CD4-positive, alpha-beta T cell (primary cell): ENCODE measurements at places on chromosomes 3 and 15. TPM values are rescaled to one million over a fixed set of nuclear protein-coding genes. Genes with fewer than 3 reads are reported as not detected.

GRCh38 chr3:159657629-159658028 lies 331.0 kb upstream of the IL12A start:
- no peak for DNase-seq

DNA sequence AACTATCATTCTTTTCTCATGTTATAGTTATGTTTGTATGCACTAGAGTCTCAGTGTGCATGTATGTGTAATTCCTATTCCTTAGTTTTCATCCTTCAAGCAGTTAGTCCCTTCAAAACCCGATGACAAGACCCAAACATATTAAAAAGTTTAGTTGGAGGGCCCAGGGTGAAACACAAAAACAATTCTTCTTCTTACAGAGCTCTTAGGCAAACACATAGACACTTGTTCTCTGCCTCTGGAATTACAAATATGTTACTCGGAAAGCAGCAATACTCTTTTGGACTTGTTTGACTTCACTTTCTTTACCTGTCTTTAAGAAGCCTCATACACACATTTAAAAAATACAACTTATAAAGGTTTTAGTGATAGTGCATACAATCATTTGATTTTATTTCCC lies 763 bp upstream of the CNTN6 start:
- no peak for DNase-seq

GRCh38 chr3:25460751-25461150 lies 32.7 kb downstream of the RARB start:
- no peak for DNase-seq

GPR27 gene
- 0.84 TPM for total RNA-seq
